Cerebellum (tissue), 4 donors: ENCODE measurements at places on chromosomes 2 and 18.
A peak's percentile ranks its signal among the peaks of the same experiment; 100 is the strongest.

DNA sequence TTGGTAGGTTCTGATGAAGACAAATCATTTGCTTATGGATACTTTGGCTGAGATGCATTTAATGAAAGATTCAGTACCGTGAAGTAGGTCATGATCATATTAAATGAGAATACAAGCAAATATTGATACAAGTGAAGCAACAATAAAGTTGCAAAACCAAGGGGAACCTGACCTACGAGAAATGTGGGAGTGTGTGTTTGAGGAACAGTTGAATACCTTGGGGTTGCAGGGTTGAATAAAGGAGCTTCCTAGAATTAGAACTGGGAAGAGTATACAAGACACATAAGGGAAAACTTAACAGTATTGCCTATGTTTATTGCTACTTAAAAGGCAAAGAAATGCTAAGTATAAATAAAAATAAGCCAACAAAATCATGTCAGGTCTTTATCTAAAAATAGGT lies 702.9 kb downstream of the ERBB4 start:
- no peak for DNase-seq

DNA sequence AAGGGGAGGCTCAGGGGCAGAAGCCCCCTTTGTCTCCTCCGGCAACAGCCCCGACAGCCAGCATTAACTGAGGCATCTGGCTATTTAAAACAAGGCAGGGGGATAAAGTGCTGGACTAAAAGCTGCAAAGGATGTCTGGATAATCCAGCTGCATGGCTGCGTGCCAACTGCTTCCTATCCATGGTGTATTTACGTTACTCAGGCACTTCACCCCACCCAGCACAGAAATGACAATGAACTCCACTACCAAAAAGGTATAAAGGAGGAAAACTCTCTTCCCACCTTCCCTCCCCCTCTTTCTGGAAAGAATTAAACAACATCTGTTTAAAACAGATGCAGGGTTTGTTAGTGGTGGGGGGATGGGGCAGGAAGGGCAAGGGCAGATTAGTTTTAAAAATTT lies 82.5 kb downstream of the SPRED2 start:
- DNase-seq, result no peak

DNA sequence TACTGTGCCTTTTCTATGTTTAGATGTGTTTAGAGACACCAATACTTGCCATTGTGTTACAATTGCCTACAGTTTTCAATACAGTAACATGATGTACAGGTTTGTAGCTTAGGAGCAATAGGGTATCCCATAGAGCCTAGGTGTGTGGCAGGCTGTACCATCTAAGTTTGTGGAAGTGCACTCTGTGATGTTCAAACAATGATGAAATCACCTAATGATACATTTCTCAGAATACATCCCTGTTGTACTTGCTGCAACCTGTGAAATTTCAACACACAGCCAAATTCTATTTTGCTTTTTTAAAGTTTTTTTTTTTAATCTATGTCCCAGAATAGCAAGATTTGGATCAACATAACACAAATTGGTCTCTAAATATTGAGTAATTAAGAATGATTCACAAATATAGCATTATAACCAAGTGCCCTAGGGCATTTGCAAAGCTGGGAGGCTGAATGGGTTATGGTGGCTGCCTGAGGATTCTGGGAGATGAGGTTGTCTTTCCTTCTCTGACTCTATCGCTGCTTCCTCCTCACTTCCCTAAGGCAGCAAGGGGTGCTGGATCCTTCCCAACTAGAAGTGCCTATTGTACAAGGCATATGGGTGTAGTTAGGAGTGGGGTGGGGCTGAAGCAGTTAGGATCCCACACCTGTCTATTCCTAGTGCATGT lies 78.3 kb downstream of the SKA1 start:
- no peak for DNase-seq

- DNase-seq, result peak; percentile 88
Measured at GRCh38 chr2:240566203-240567136, 1.8 kb upstream of the RNPEPL1 start.

GRCh38 chr18:80166725-80167124 lies 57.7 kb downstream of the ADNP2 start:
- DNase-seq, result no peak

DNA sequence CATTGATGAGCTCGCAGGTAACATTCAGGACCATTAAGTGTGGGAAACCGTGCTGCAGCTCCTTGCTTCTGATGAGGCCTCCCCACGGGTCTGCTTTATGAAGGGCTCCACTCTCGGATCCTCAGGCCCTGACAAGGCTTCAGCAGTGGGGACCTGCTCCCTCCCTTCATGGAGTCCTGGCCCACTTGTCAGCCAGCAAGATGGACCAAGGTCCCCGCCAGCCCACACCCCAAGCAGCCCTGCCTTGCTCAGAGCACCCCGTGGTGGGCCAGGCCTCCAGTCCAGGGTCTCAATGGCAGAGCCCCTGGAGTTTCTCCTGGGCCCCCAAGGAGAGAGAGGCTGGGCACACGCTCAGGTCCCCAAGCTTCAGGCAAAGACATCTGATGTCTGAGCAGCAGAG lies 41.5 kb downstream of the CROCC2 start:
- no peak for DNase-seq

DNA sequence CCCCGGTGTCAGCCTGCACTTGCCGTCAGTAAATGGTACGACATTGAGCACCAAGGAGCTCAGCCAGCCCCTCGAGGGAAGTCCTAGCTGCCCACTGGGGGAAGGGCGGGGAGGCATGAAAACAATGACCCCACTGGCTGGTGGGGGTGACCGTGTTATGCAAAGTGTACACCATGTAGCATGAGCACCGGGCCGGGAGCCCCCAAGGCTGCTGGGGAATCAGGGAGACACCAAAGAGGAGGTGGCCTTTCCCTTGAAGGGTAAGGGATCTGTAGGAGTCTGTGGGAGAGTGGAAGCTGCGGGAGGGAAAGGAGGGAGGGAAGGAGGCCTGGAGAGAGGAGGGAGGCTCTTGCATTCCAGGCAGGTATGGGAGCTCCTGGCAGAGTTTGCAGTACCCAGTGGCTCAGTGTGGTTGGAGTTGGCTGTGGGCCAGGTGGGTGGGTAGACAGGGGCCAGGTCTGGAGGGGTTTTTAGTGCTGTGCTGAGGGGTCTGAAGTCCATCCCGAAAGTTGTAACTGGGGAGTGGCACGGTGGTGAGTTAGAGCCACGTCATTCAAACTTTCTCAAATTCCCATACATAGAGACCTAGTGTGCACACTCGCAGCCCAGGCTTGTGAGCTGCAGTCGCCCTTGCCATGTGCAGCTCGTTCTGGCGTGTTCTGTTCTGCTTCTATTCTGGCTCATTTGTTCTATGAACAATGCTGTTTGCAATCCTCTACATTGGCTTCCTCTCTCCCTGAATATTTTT lies 22.4 kb downstream of the RRM2 start:
- DNase-seq, result no peak

DNA sequence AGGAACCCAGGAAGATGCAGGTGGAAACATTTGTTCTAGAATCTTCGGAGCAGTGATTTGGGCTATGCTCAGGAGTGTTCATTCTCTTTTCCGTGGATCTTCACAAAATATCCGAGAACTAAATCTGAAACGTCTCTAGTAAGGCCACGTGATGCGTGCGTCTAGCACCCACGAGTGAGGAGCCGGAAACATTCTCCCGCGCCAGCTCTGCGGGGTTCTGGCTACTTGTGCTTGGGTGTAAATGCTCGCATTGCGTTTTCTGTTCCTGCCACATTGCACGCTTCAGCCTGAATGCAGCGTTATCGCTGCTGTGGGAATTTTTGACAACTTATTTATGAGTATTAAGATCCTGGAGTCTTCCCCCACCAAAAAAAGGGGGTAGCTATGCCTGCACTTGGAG lies 71.4 kb downstream of the KLHL29 start:
- DNase-seq, result peak; percentile 8

GRCh38 chr18:22524783-22525182 lies 107.1 kb upstream of the CTAGE1 start:
- DNase-seq, result no peak

DNA sequence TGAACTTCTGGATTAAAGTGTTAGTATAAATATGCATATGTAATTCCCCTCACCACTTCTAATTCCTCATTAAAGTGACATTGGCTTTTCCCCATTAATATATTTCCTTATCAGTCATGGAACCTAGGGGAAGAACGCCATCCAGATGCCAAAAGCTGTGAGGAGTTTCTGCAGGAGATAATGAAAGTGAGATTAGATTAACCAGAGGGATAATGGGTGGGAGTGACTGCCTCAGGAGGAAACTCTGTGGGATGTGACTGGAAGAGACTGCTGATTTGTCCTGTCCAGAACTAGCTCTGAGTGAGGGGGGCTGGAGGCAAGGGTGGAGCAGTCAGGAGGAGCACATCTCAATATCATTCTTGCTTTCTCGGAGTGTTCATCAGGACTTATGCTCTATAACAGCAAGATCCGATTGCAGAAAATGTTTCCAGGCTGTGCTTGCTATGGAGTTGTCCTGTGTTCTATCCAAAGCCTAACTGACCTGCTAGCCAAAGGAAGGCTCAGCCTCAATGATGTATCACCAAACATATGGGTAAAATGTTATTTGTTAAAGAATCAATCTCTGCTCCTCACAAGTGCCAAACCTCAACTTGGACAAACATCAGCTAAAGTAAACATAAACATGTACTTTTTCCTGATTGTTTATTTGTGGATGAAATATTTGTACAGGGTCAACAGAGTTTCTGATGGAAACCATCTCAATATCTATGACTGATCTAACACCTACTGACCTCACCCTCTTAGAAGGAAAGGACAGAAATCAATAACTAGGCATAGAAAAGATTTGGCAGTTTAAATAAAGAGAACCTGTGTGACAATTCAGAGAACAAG lies 118.5 kb downstream of the ASXL3 start:
- DNase-seq, result no peak

- no peak for DNase-seq
Measured at GRCh38 chr18:9742524-9743131, 34.5 kb downstream of the RAB31 start.

GRCh38 chr2:75561566-75562512 lies 1.1 kb upstream of the EVA1A start:
- no peak for DNase-seq

GRCh38 chr2:97936199-97936598 lies 59.5 kb downstream of the TMEM131 start:
- DNase-seq, result no peak

DNA sequence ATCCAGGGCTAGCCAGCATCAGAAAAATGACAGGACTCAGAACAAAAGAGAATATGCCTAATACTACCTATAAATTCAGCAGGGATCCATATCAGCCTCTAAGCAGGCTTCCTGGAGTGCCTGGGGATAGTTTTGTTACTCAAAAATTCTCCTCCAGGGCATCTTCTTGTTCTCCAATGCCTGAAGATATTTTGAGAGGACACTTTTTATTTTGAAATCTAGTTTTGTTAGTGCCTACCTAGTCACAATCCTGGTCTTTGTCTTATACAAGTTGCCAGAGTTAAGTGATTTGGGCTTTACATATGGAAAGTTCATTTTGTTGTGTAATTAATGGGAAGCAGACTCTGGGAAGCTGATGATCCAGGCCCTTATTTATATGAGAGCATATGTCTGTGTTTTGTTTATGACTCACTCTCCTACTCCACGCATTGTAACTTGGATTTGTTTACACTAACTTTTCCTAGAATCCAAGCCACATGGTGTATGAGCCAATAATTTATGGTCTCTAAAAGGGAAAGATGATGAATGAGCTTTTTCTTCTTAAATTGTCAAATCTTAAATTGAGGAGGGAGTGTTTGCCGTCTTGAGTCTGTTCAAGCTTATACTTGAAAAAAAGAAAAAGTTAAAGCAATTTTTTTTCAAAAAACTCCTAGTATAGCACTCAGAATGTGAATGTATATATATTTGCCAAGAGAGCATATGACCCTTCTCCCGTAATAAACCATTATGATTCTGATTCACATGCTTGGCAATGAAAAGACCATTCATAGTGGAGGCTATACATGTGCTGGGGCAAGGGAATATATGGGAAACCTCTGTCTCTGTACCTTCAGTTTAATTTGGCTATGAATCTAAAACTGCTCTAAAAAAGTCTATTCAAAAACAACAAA lies 370.3 kb downstream of the SETBP1 start:
- no peak for DNase-seq

DNA sequence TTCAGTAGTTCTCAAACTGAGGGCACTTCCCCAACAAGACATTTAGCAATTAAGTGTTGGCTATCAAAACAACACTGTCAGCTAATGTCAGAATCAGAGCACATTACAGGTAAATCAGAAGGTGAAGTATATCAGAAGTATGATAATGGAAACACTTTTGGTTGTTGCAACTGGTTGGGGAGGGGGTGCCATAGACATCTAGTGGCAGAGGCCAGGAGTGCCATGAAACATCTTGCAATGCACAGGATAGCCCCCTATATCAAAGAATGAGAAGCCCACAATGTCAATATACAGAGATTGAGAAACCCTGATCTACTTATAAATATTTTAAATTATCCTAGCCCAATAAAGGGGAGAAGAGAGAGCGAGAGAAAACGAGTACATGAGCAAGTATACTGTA lies 4.9 kb upstream of the XPO1 start:
- no peak for DNase-seq

DNA sequence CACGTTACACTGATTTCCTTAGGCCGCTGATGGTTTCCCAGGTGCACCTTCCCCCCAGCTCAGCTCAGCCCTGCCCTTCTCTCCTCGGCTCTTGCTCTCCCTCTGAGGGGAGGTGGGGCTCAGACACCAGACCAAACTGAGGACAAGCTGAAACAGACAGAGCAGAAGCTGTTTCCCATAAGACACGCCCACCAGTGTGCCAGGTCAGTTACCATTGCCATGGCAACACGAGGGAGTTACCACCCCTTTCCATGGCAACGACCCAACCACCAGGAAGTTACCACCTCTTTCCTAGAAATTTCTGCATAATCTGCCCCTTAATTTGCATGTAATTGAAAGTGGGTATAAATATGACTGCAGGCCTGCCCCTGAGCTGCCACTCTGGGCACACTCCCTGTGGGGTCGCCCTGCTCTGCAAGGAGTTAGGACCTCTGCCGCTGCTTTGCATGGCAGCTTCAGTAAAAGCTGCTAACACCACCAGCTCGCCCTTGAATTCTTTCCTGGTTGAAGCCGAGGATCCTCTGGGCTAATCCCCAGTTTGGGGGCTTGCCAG lies 120.9 kb upstream of the SMIM21 start:
- no peak for DNase-seq

DNA sequence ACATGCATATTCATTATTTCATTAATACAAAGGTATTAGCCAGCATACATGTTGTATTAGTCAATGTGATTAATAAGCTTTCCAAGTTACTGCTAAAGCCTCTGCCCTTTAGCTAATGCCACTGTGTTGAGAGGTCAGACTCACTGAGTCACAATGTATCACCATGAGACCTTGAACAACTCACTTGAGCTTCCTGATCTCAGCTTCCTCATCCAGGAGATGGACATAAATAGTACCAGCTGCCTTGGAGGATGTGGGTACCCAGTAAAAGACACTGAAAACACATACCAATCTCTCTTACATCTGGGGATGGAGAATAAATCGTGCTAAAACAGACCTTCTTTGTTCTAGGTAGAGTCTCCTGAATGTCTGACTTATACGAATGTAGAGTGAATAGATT lies 224.6 kb downstream of the EPHA4 start:
- DNase-seq, result no peak

GRCh38 chr2:8457699-8458502 lies 224.0 kb upstream of the ID2 start:
- no peak for DNase-seq

DNA sequence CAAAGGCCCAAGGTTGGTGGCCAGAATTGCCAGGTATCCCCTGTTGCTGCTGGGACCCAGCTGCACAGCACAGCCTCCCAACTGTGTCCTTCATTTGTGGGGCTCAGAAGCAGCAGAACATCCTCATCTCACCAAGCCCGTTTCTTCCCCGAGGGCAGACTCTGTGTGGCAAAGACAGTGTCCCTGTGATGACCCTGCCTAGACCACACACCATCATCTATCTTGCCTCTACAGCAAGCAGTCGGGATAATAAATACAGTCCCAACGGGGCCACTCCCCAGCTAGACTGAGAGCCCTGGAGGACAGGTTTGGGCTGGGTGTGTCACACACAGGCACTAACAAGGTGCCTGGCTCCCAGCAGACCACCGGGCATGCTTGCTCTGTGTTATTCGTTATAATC lies 93.4 kb downstream of the PTGR3 start:
- DNase-seq, result no peak
